ENCODE measurements at places on chromosomes 2 and 18.

GRCh38 chr2:102385522-102385921 is 29.9 kb downstream of the IL18R1 start:
- H3K27ac ChIP-seq, result no peak overlapping the region
- H3K4me1 ChIP-seq, result no peaks in the 10 kb centered on the region
- H3K27me3 ChIP-seq, result no peaks in the 10 kb centered on the region

DNA sequence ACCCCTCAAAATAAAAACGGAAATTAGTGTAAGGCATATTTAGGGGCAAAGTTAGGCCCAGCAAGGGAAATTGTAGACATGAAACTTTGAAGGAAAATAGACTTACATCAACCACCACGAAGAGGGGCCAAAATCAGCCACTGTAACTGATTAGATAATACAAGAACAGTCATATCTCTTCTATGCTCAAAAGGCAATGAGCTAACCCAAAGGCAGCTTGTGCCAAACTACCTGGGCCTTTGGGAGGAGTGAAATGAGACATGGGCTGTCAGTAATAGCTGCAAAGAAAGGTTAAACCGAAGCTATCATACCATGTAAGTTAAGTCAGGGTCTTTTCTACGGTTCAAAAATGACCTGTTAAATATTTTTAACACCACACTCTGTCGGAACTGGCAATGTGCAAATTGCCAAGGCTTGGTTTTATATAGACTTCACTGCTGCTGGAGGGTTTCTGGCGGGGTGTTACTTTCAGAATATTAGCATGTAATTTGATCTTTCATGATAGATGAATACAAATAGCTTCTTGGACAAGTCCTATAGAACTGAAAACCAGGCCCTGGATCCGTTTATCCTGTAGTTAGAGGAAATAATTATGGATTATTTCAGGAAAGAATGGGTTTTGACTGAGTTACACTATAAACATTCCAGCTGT is 69.6 kb downstream of the ACVR1 start:
- H3K36me3 ChIP-seq, result peaks cover 7% of the 10 kb centered on the region
- no peak overlapping the region for H3K27ac ChIP-seq
- no peaks in the 10 kb centered on the region for H3K4me1 ChIP-seq
- no peak for DNase-seq
- no peak overlapping the region for H3K4me3 ChIP-seq
- H3K27me3 ChIP-seq, result no peaks in the 10 kb centered on the region

- DNase-seq, result no peak
- H3K27ac ChIP-seq, result no peak overlapping the region
- H3K4me3 ChIP-seq, result no peak overlapping the region
- peaks cover 48% of the 10 kb centered on the region for H3K27me3 ChIP-seq
- H3K4me1 ChIP-seq, result no peaks in the 10 kb centered on the region
Observed at GRCh38 chr2:236657801-236658200, 88.2 kb downstream of the ACKR3 start.

DNA sequence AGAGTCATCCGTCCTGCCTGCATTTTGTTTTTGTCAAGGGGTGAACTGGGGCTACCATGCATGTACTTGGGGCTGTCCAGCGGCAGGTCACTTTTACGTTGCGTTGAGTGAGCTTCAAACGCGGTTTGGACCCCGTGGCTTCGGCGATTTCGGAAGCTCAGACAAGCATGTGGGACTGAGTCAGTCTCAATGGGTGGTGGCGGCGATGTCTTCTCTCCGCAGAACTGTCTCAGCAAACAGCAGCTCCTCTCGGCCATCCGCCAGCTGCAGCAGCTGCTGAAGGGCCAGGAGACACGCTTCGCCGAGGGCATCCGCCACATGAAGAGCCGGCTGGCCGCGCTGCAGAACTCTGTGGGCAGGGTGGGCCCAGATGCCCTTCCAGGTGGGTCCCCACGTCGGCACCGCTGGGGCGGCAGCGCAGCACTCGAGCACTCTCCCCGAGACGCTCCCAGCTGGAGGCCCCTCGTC is 21.3 kb downstream of the FBLN7 start:
- no peaks in the 10 kb centered on the region for H3K36me3 ChIP-seq
- H3K4me1 ChIP-seq, result peaks cover 18% of the 10 kb centered on the region
- peak; percentile 25 for DNase-seq
- no peak overlapping the region for H3K4me3 ChIP-seq
- no peaks in the 10 kb centered on the region for H3K27me3 ChIP-seq

GRCh38 chr2:221097949-221098348 is 474.2 kb downstream of the EPHA4 start:
- no peaks in the 10 kb centered on the region for H3K36me3 ChIP-seq
- H3K4me3 ChIP-seq, result no peak overlapping the region
- H3K27ac ChIP-seq, result no peak overlapping the region
- H3K27me3 ChIP-seq, result no peaks in the 10 kb centered on the region
- H3K4me1 ChIP-seq, result peaks cover 1% of the 10 kb centered on the region

DNA sequence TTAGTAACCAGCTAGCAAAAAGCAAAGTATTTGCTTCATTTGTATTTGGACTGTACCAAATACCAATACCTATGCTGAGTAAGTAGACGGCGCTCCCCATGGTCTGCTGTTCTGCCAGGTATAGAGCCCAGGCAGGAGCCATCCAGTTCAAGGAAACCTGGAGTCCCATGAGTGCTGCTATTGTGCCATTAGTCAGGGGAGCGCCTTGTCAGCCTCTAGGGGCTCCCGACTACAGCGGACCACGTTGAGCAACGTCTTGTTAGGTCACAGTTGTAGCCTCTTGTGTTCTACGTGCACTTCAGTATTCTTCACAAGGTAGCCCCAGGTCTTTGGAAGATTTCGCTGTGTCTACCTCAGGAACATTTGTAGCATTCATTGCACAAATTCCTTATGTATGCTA is 21.6 kb upstream of the SLC9A2 start:
- no peak overlapping the region for H3K4me3 ChIP-seq
- no peak for DNase-seq
- no peak overlapping the region for H3K27ac ChIP-seq
- no peaks in the 10 kb centered on the region for H3K36me3 ChIP-seq
- no peaks in the 10 kb centered on the region for H3K4me1 ChIP-seq

DNA sequence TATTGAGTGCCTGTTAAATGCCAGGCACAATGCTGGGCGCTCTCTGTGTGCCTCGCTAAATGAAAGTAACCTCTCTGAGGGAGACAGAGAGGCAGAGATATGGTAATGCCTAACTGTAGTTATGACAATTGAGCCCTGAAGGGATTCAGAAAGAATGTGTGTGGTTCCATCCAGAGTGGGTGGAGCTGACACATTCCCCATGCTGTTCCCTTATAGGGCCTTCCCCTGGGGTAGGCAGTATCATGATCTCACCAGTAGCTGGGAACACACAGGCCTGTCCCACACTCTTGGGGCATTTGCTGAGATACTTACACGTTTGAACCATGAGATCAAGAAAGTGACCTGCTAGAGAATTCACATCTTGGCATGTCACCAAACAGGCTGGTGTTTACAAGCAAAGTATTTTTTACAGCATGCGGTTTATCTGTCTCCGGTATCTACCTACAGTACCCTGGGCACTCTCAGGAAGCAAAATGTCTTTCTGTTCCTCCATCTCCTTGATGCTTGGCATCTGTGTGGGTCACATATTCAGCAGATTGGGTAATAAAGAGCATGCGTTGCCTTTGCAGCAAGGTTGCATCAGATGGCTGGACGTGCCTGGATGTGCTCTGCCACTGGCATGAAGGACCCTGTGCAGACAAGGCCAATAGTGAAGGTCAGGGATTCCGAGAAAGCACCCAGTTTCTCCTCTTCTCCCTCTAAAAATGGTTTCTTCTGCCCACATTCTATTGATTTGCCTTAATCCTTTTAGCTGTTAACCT is 9.4 kb downstream of the CTIF start:
- H3K4me3 ChIP-seq, result no peak overlapping the region
- peak overlapping the region; percentile 3 for H3K27ac ChIP-seq
- DNase-seq, result no peak
- H3K27me3 ChIP-seq, result peaks cover 29% of the 10 kb centered on the region

GRCh38 chr2:226413498-226414130 is 386.0 kb downstream of the IRS1 start:
- DNase-seq, result no peak
- peaks cover 15% of the 10 kb centered on the region for H3K27me3 ChIP-seq
- H3K27ac ChIP-seq, result no peak overlapping the region
- H3K36me3 ChIP-seq, result no peaks in the 10 kb centered on the region

GRCh38 chr2:611519-611918 is 65.7 kb downstream of the TMEM18 start:
- DNase-seq, result no peak
- H3K27me3 ChIP-seq, result peaks cover 6% of the 10 kb centered on the region
- H3K36me3 ChIP-seq, result no peaks in the 10 kb centered on the region

- H3K27ac ChIP-seq, result no peak overlapping the region
- H3K27me3 ChIP-seq, result no peaks in the 10 kb centered on the region
- DNase-seq, result no peak
- H3K36me3 ChIP-seq, result no peaks in the 10 kb centered on the region
Observed at GRCh38 chr18:52152036-52152435, 188.0 kb upstream of the DCC start.

DNA sequence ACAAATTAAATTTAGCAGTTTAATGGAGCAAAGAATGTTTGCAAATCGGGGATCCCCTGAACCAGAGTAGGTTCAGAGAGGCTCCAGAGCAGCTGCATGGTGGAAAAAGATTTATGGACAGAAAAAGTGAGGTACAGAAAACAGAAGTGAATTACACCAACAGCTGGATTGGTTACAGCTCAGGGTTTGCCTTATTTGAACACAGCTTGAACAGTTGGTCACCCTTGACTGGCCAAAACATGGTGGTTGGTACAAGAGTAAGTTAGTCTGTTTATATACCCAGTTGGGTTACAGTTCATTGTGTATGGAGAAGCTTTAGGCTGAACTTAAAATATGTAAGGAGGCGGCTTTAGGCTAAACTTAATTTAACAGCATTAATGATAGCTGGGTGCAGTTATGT is 5.4 kb upstream of the CDCA7 start:
- H3K4me1 ChIP-seq, result peaks cover 8% of the 10 kb centered on the region
- no peak overlapping the region for H3K4me3 ChIP-seq
- H3K27ac ChIP-seq, result no peak overlapping the region

DNA sequence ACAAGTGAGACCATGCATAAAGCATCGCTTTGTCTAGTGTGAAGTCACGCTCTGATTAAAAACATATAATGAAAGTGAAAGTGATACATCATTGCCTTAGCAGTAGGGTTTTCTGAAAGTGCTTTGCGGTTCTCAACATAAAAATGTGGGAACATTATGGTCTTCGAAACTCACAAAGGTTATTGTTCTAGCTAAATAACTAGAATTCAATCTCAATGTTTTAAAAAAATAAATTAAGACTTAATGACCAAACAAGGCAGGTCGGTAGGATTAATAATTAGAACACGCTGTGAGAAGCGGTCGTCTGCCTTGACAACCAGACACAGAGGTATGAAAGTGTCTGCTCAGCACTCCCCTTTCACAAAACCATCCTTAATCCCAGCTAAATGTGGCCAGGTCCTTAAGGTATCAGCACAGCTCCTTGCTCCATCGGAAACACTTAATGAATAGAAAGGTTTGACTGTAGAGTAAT is 42.2 kb downstream of the KLHL14 start:
- peak overlapping the region; percentile 61 for H3K4me3 ChIP-seq
- peak; percentile 56 for DNase-seq
- H3K36me3 ChIP-seq, result peaks cover 43% of the 10 kb centered on the region
- peaks cover 41% of the 10 kb centered on the region for H3K4me1 ChIP-seq
- peak overlapping the region; percentile 51 for H3K27ac ChIP-seq
- H3K27me3 ChIP-seq, result no peaks in the 10 kb centered on the region

DNA sequence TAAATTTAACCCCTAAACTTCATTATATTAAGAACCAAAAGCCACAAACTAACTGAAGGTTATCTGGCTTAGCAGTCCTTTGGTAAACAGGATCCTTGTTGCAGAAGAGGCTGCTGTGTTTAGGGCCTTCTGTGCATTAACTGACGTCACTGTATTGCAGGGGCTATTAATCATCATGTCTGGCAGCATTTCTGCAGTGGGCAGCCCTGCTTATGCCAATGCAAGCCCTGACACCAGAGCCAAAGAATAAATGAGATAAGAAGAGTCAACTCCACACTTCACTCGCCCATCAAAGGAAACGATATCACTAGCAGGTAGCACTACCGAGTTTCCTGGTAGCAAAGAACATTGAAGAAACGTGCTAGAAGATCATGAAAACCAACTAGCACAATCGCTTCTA is 110.6 kb downstream of the PLEKHM3 start:
- H3K27me3 ChIP-seq, result no peaks in the 10 kb centered on the region
- no peaks in the 10 kb centered on the region for H3K4me1 ChIP-seq
- H3K36me3 ChIP-seq, result peaks cover 45% of the 10 kb centered on the region

DNA sequence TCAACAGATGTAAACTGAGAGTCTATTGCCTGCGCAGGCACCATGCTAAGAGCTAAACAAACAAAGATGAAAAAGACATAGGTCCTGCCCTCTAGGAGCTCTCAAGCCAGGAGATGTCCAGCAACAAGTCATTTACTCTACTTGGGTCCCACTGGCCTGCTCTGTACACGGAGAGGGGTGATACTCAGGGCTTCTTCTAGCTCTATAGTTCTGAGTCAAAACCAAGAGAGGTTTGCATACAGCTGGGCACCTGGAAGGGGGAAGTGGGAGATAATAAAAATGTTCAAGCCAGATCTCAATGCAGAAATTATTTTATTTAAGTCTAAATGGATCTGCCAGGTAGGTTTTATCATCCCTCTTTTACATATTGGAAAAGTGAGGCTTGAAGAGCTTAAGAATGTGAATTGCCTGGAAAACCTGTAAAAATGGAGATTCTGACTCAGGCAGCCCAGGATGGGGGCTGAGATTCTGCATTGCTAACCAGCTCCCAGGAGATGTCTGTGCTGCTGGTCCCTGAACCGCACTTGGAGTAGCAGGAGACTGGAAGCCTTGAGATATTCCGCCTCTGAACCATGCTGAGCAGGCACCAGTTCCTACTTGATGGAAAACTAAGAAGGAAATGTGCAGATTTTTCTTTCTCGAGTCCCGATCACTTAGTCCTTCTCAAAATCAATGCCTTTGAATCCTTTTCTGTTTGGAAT is 201.1 kb downstream of the PRKCE start:
- peak overlapping the region; percentile 51 for H3K27ac ChIP-seq
- H3K36me3 ChIP-seq, result peaks cover 15% of the 10 kb centered on the region
- peak overlapping the region; percentile 21 for H3K4me3 ChIP-seq
- peak; percentile 17 for DNase-seq

DNA sequence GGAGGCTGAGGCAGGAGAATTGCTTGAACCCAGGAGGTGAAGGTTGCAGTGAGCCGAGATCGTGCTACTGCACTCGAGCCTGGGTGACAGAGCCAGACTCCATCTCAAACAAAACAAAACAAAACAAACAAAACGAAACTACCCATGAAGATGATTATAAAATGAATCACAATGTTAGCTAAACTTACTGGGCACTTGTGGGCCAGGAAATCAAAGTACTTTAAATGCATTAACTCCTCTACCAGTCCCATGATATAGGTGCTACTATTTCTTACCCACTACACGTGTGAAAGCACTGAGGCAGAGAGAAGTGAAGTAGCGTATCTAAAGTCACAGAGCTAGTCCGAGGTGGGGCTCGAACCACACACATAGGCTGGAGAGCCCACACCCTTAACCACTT is 53.6 kb downstream of the POLE4 start:
- H3K27me3 ChIP-seq, result no peaks in the 10 kb centered on the region
- H3K36me3 ChIP-seq, result peaks cover 12% of the 10 kb centered on the region
- no peak overlapping the region for H3K27ac ChIP-seq

DNA sequence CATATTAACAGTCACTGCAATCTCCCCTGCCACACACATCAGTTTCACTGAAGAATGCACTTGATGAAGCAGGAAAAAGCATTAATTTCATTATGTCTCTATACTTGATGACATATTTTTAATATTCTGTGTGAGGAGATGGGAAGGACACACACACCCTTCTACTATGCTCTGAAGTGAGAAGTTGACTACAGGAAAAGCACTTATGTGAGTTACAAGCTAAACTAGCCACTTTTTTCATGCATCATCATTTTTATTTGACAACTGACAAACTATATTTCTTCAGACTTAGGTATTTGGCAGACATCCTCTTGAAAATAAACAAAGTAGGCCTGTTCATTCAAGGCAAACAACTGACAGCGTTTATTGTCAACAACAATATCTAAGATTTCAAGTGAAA is 150.4 kb upstream of the ID2 start:
- no peak overlapping the region for H3K27ac ChIP-seq
- no peak overlapping the region for H3K4me3 ChIP-seq
- peaks cover 54% of the 10 kb centered on the region for H3K27me3 ChIP-seq
- H3K4me1 ChIP-seq, result peaks cover 15% of the 10 kb centered on the region
- DNase-seq, result no peak
